ENCODE measurements at places on chromosomes 12 and 14.
A peak's percentile ranks its signal among the peaks of the same experiment; 100 is the strongest.

DNA sequence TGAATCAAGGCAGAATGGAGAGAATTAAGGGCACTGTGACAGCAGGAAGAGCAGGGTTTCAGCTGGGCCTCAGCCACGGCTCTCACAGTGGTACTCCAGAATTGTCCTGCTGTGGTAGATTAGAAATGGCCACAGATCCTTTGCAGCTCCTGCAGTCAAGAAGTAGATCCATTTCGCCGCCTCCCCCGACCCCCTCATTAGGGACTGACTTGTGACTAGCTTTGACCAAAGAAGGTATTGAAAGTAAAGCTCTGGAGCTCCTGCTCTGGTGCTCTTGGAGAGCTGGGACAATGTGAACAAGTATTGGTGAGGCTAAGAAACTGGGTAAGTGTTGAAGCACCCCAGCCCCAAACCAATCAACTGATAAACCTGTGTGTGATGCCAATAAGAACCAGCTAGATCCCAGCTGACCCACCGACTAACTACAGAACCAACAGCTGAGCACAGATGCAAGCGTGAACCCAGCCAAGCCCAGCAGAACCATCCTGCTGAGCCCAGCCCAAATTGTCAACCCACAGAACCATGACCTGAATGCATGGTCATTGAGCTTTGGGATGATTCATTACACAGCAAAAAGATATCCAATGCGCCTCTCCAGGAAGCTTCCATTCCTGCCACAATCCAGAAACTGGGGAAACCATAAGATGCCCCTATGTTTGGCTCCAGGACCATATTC is 50.7 kb downstream of the JAG2 start:
- DNase-seq = no peak

GRCh38 chr14:104830781-104831180 is 29.9 kb downstream of the ZBTB42 start:
- no peak for DNase-seq

- no peak for DNase-seq
Measured at GRCh38 chr14:66137081-66137480, 349.1 kb upstream of the CCDC196 start.

DNA sequence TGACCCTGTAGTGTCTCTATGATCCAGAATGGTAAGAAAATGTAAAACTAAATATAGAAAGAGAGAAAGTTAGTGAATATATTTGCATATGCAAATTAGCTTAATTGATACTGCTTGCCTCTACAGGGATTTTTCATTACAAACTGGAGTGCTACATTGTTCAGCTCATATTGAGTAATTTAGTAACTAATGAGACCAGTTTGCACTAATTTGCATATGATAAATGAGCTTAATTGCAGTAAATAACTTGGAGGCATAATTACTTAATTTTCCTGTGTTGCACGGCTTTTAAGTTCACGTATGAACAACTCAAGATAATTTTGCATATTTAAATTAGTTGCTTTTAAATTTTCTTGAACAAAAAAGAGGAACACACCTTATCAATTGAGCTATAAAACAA is 436.5 kb downstream of the NPAS3 start:
- DNase-seq = no peak

GRCh38 chr12:70925539-70925938 is 5.0 kb upstream of the PTPRR start:
- no peak for DNase-seq

GRCh38 chr12:75041472-75041871 is 168.2 kb downstream of the KCNC2 start:
- no peak for DNase-seq

- DNase-seq = no peak
Measured at GRCh38 chr12:98911396-98911795, 266.3 kb downstream of the APAF1 start.

DNA sequence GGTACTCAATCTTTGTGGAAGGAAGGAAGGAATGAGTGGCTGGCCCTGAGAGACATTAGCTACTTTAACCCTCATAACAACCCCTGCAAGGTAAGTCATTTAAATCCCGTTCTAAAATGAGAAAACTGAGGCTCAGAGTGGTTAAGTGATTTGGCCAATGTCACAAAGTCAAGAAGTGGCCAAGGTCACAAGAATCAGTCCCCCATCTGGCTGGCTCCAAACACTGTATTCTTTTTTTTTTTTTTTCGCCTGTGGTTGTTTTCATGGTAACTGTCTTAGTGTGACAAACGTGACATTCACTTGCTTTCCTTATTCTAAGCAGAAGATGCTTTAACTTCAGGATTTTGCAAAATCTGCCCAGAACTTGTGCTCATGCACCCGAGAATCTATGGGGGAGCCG is 2.8 kb downstream of the TTC7B start:
- no peak for DNase-seq

GRCh38 chr14:95314609-95315008 is 5.1 kb downstream of the CLMN start:
- no peak for DNase-seq

- no peak for DNase-seq
Measured at GRCh38 chr12:103691063-103691462, 104.0 kb downstream of the STAB2 start.

- DNase-seq = no peak
Measured at GRCh38 chr14:102760496-102761193, 16.6 kb upstream of the TRAF3 start.

DNA sequence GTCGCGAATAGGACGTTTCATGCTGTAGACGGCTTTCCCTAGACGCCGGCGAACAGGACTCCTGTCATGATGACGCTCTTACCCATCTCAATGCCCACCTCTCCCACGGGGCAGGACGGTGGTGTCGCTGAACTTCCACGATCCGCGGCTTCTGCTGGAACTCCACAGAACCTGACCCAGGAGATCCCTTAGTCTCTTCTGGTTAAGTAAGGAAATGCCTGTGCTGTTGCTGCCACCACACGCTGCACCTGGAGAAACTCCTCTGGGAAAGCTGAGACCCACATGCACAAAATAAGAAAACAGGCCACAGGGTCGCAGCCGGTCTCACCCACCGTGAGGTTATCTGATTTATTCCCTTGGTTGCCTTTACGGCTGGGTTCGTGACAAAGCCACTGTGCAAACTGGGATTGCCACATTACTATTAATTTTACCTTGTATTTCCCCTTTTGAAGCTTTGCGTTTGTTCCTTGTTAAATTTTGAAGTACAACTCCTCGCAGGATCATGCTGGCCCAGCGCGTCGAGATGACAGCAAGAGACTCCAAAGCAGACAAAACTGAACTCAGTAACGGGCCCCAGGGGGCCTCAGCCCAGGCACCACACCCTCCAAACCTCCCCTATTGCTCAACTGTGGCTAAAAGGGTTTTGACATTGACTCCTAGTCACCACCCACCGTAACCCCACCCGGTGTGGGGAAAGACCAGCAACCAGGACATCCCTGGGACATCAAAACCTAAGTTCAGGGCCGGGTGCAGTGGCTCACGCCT is 9.2 kb upstream of the MMP17 start:
- no peak for DNase-seq

DNA sequence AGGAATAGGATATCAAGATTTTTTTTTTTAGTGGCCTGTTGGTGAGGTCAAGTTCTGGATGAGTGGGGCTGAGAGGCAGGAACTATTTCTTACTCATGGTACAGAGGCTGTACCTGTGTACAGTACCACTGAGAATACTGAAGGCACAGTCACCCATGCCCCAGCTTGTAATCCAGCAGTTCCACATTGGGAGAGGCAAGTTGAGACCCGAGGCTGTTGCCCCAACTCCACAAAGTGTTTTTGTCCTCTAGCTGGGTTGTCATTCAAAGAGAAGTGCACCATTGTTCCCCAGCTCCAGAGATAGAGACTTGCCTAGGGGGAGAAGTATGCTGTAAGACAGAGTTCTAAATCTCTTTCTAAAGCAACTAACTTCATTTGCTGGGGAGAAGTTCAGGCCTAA is 38.7 kb downstream of the ARID2 start:
- DNase-seq = no peak

DNA sequence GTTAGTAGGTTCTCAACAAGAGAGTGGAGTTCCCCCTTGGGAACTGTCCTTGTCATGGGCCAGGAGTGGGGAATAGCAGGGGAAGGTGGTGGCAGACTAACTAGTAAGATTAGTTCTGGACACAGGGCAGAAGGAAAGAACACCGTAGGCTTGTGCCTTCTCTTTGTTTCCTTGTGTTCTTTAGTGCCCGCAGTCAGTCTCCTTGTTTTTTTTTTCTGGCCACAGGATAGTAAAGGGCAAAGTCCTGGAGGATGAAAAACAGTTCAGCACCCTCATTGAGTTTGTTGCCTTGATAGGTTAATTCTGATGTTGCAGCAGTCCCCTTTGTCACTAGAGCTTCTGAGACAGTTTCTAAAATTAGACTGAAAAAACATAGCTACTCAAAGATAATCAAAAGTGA is 8.4 kb downstream of the PEX5 start:
- no peak for DNase-seq

DNA sequence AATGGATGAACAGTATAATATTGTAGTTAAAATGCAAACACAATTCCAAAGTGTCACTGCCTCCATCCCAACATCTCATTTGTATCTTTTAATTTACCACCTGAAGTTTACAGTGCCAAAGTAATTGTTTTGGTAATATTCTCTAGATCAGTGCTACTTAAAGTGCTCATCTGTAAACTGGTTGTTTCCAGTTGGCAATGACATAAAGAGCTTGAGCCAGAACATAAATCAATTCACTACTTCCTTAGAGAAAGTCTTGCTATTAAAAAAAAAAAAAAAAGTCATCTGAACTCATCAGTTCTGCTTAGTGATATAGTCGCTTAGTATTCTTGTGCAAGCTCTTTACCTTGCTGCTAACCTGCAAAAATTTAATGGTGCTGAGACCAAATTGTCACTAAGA is 16.4 kb downstream of the PLCZ1 start:
- no peak for DNase-seq

DNA sequence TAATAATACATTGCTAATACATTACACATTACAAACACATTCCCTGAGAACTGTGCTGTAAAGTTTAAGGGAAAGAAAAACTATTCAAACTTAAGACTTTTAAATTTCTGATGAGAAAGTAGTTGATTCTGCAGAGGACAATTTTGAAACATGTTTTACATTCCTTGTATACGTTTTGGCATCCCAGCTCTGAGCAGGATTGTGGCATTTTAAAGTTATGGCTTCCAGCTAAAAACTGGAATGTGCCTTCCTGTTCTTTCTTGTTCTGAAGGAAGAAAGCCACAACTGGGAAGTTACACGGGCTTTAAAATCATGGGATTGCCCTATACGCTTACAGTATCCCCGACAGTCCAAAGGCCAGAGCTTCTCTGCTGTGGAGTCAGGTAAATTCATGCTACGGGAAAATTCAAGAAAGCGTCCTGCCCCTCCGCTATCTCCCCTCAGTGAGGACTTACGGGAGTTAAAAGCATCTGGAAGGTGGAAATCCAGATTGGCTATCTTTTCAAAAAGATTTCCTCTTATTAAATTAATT is 10.8 kb upstream of the KLHL42 start:
- DNase-seq = no peak

DNA sequence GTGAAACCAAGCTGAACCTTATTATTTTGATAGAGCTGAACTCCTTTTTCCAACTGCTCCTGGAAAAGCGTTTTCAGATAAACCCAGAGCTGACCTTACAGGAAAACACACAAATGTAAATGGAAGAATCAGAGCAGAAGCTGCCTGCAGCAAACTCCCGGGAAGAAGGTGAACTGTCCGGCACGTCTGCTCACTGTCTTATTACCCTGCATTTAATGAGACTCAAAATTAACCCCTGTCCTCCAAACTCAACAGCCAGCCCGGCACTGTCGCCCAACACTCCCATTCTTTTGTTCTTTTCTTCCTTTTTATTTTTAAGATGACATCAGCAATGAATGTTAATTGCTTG is 1046.9 kb upstream of the FLRT2 start:
- no peak for DNase-seq

GRCh38 chr12:20832911-20833310 is 22.4 kb downstream of the SLCO1B3 start:
- DNase-seq = no peak

DNA sequence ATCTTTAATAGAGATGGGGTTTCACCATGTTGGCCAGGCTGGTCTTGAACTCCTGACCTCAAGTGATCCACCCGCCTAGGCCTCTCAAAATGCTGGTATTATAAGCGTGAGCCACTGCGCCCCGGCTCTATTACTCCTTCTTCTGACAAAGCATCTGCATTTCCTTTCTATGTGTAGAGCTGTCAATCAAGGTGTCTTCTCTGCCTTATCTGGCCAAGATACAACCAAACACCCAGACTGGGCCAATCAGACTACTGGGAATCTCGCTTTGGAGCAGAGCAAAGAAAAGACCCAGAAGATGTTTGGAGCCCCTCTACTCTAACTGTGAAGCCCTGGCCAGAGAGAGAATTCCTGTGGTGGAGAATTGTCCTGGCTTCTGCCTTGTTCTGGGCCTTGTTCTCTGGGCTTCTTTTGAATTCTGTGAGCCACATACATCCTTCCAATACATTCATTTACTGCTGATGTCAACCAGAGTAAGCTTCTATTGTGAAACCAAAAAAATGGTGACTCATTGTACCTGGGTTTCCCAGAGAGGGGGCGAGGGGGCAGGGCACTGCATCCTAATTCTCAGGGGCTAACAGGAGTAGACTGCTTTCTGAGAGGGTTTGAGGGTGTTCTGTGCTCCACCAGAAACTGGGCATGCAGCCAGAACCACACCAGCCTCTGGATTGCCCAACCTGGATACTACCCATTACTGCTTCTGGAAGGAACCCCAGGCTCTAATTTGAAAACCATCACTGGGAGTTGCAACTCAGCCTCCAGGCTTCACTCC is 18.8 kb upstream of the FLVCR2 start:
- DNase-seq = no peak

GRCh38 chr14:98999901-99000300 is 272.1 kb downstream of the BCL11B start:
- DNase-seq = no peak

- DNase-seq = peak; percentile 21
Measured at GRCh38 chr12:118337194-118337838, 35.4 kb downstream of the TAOK3 start.
